ENCODE measurements at places on chromosomes 3 and 15. TPM values are rescaled to one million over a fixed set of nuclear protein-coding genes. Genes with fewer than 3 reads are reported as not detected.

Gene PLSCR2
- 1.1 TPM for total RNA-seq

Gene CFAP92
- total RNA-seq: not detected

Gene TRAT1
- 160 TPM for total RNA-seq

Gene PLIN1
- total RNA-seq: not detected

Gene UBAP1L
- 5.2 TPM for total RNA-seq

Measured in T-helper 1 cell treated with Interleukin-12 subunit alpha and Interleukin-12 subunit beta and Interleukin-4 antibody, amounts not matched to agents 30 ng/mL and 1 ng/mL, for 36 hours (primary cell).